ENCODE measurements at places on chromosomes 6 and 20.

DNA sequence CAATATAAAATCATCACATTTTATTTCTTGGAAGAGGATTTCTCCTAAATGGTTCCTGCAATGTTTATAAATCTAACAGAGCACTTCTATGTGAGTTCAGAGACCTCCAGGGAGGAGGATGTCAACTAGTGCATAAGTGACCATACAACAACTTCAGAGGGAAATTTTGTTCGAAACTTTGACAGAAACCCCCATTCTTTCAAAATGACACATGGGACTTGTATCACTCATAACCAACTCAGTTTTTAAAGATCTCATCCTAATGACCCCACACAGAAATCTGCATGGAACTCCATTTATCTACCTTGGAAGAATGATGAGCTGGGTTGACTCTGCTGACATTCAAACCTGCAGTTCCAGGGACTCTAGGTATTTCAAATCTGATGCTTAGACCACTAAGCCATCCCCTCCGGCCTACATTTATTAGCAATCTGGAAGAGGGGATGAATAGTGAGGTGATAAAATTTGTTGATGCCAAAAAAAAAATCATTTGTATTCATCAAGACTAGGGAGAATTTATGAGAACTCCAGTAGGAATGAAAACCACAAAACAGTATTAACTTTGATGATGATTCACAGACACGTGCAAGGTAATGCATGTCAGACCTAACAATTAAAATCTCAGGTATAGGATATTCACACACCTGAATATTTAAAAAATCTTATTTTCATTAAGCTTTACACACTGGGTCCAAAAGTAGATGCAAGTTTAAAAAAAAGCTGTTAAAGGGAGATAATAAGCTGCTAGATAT is 153.0 kb downstream of the REV3L start:
- no peak for DNase-seq

GRCh38 chr6:11668455-11668854 is 110.1 kb downstream of the ADTRP start:
- no peak for DNase-seq

DNA sequence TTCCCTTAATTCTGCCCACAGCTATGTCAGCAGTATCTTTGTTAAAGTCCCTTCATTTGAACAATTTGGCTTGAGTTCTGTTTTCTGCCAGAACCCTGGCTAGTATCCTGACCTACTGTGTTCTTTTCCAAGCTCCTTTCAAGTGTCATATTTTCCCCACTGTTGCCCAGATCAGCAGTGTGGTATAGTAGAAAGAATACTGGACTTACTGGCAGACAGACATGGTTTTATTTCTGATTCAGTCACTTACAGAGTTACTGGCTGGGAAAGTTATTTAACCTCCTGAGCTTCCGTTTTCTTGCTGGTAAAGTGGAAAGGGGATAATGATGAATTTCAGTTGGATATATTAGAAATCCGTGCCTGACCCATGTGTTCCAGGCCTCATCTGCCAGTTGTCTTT is 39.8 kb upstream of the RAB23 start:
- DNase-seq = no peak

- no peak for DNase-seq
Measured at GRCh38 chr6:137846772-137847313, 20.2 kb upstream of the TNFAIP3 start.

DNA sequence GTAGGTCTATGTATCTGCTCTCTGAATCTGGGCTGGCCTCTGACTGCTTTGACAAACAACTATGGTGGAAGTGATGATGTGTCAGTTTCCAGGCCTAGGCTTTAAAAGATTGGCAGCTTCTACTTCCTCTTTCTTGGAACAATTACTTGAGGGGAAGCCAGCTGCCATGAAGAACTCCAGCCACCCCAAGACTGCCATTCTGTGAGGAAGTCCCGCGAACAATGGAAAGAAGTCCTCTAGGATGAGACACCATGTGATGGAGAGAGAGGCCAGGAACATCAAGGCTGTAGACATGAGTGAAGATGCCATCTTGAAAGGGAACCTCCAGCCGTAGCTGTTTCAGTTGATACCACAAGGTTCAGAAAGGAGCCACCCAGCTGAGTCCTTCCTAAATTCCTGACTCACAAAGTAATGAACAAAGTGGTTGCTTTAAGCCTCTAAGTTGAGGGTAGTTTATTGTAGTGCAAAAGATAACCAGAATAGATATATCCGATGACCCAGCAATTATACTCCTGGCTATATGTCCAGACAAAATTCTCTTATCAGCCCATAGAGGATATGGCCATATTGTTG is 15.3 kb upstream of the TCF15 start:
- no peak for DNase-seq

- no peak for DNase-seq
Measured at GRCh38 chr6:109222848-109223247, 127.5 kb downstream of the CEP57L1 start.

- no peak for DNase-seq
Measured at GRCh38 chr6:15960740-15961634, 167.9 kb upstream of the MYLIP start.

DNA sequence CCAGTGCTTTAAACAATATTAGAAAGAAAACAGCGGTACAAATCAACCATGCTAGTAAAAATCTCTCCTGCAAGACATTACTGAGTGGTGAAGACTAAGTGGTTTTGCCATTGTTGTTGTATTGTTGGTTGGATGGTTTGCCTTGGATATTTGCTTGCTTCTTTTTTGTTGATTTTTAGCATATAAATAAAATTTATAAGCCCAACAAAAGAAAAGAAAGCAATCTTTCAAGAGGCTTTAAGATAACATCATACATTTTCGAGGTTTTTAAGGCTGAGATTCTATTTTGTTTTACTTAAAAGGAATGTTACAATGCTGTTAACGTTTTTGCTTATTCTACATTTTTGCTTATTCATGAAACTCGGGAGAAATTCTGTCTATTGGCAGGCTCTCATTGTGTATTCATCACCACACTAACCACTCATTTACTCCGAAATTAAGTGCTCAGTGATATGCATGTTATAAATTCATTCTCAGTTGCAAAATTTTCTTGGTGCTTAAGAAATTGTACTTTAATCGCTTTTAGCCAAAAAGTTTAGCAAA is 139.1 kb downstream of the LAMA2 start:
- DNase-seq = no peak

DNA sequence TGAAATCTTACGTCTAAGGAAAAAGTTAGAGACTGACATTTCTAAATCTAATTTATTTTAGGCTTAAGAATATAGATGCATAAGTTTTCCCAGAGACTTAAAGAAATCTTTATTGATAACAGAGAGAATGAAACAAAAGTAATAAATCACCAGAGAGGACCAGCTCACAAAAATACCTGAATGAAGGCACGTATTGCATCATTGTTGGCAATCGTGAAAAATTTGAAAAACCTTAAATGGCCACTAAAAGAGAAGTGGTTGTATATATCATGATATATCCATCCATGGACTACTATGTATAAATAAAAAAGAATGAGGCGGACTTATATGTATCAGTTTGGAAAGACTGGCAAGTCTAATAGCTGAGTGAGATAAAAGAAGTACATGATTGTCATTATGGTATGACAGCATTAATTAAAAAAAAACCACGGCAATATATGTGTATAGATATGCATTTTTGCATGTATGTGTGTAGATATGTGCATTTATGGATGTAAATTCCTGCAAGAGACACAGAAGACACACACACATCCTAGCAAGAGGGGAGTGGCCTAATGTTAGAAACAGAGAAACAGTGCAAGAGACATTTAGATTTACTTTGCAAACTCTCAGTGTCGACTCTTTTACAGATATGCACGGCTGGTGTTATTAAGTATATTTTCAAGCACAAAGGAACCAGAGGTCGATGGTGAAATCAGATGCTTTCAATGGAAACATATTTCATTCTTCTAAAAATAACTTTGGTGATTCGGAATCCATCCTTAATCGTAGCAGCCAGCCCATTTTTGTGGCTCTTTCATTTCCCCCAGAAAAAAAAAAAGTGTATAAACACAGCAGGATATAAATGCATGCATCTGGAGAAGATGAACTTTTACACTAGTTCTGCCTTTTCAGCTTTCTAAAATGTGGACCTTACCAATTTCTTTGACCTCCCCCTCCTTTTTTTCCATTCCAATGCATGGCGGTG is 156.1 kb upstream of the SALL4 start:
- DNase-seq = no peak

- DNase-seq = no peak
Measured at GRCh38 chr6:143482593-143482992, 28.9 kb downstream of the FUCA2 start.

- no peak for DNase-seq
Measured at GRCh38 chr6:156691018-156691417, 86.2 kb upstream of the ARID1B start.

GRCh38 chr6:129184808-129185366 is 301.9 kb downstream of the LAMA2 start:
- DNase-seq = no peak

DNA sequence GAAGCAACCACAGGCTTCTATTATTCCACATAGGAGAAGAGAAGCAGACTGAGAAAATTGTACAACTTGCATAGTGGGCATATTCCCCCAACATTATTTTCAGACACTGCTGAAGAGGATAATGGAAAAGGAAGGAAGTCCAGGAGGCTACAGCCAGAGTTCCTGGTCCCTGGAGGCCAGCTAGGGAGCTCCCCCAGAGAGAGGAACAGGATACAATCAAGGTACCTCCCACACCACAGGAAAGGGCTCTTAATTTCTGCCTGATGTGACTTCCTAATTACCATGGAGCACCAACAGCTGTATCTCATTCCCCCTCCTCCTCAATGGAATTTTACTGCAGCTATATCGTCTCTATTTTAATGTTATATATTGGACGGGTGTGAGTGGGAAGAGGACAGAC is 594.3 kb upstream of the NRSN1 start:
- DNase-seq = no peak

- peak; percentile 5 for DNase-seq
Measured at GRCh38 chr6:57267586-57268293, 45.6 kb upstream of the RAB23 start.

DNA sequence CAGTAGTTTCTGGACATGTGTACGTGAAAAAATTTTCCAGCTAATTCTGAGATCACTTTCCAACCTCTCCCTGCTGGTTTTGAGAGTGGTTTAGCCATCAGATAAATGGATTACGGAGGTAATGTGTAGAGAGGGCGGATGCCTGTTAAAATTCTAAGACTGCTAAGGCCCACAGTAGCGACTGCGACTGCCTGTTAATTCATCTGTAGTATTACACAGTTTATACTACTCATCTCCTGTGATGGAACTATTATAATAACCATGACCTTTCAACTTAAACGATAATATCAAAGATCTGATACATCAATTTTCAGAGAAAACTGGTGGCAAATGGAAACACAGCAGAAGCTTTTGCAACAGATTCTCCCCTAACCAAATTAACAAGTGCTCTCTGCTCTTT is 102.3 kb downstream of the IRF4 start:
- DNase-seq = no peak

DNA sequence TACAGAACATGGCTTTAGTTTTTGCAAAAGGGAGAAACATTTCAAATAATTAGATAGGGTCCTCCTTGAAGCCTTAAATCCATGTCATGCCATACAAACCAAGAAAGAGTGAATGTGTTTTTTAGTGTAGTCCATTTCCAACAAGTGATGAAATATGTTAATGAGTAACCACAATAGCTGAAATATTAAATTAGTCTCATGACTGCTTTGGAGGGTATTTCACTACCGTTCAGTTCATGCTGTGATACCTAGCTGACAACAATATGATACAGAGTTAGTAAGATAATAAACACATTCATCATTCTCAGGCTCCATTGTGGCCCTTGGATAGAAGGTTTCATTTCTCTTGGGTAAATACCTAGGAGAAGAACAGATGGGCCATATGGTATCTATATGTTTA is 5.8 kb upstream of the ID4 start:
- DNase-seq = no peak

- no peak for DNase-seq
Measured at GRCh38 chr20:48760403-48760983, 67.3 kb downstream of the PREX1 start.

- DNase-seq = no peak
Measured at GRCh38 chr20:52652271-52652670, 319.9 kb upstream of the TSHZ2 start.

DNA sequence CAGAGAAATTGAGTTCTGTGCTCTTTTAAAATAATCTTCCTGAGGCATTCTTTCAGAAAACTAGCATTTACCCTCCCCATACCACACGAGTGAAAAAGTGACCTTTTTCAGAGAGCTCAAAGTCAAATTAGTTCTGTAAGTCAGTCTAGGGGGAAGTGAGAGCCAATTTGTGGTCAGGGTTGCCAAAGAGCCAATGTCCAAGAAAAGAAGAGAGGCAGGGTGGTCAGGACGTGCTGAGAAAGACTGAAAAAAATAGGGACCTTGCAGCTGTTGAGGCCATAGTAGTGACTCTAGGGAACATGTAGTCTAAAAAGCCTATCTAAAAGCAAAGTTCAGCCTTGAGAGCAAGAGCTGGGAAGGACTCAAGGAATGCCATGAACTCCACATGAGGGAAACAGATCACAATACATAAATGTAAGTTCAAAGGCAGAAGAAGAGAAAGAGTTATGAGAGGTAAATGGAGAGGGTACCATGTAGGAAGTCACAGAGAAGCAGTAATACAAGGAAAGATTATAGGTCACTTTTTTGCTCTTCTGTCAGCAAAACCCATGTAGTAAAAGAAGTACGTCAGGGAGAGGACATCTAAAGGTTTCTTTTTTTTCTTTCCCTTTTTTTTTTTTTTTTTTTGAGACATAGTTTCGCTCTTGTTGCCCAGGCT is 565.1 kb upstream of the FLRT3 start:
- DNase-seq = no peak

- no peak for DNase-seq
Measured at GRCh38 chr6:25278261-25278913, 787 bp upstream of the CARMIL1 start.

- no peak for DNase-seq
Measured at GRCh38 chr20:54079652-54080051, 9.3 kb upstream of the BCAS1 start.

DNA sequence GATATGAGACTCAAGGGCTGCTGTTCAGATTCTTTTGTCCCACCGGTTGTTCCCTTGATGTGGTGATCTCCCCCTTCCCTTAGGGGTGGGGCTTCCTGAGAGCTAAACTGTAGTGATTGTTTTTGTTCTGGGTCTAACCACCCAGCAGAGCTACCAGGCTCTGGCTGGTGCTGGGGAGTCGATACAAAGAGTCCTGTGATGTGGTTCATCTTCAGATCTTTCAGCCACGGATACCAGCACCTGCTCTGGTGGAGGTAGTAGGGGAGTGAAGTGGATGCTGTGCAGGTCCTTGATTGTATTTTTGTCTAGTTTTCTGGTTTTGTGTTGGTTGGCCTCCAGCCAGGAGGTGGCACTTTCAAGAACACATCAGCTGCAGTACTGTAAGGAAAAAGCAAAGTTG is 801.6 kb downstream of the EPHA7 start:
- no peak for DNase-seq
